ENCODE measurements at places on chromosomes 12 and 14. TPM values are rescaled to one million over a fixed set of nuclear protein-coding genes. Genes with fewer than 3 reads are reported as not detected.

DBX2 gene
- not detected for total RNA-seq

BCL11B gene
- 96.3 TPM for total RNA-seq

AICDA gene
- total RNA-seq = not detected

IL31 gene
- not detected for total RNA-seq

SINHCAF gene
- 80.5 TPM for total RNA-seq

GPR84 gene
- 2.0 TPM for total RNA-seq

RTN1 gene
- total RNA-seq = not detected

OR4K5 gene
- not detected for total RNA-seq

TAS2R50 gene
- total RNA-seq = 1.9 TPM

EPYC gene
- not detected for total RNA-seq

KRT85 gene
- not detected for total RNA-seq

COL2A1 gene
- total RNA-seq = not detected

NFATC4 gene
- total RNA-seq = not detected

TTC9 gene
- total RNA-seq = 33.4 TPM

ITGB7 gene
- total RNA-seq = 227 TPM

ITGA7 gene
- 3.6 TPM for total RNA-seq

ESRRB gene
- not detected for total RNA-seq

WNT1 gene
- total RNA-seq = not detected

HCAR2 gene
- 1.5 TPM for total RNA-seq

PCBP2 gene
- total RNA-seq = 737 TPM

ARHGEF40 gene
- 0.65 TPM for total RNA-seq

RGS6 gene
- 0.94 TPM for total RNA-seq

PPFIA2 gene
- total RNA-seq = not detected

MMP19 gene
- total RNA-seq = 0.78 TPM

AMN gene
- total RNA-seq = 0.53 TPM

STAT2 gene
- 179 TPM for total RNA-seq

FBXO21 gene
- total RNA-seq = 62.9 TPM

RNASE2 gene
- total RNA-seq = 22.4 TPM

KRT83 gene
- total RNA-seq = not detected

GDF3 gene
- not detected for total RNA-seq

SLC7A7 gene
- 6.0 TPM for total RNA-seq

CCDC196 gene
- total RNA-seq = not detected

AHNAK2 gene
- total RNA-seq = not detected

FBXO33 gene
- total RNA-seq = 14.4 TPM

CEBPE gene
- total RNA-seq = 0.19 TPM

Data from naive thymus-derived CD4-positive, alpha-beta T cell (primary cell).